ENCODE measurements at places on chromosomes 5 and 9.

- no peak for DNase-seq
Measured at GRCh38 chr9:134826336-134827285, 54.0 kb upstream of the FCN2 start.

GRCh38 chr5:124300815-124301621, 445.4 kb downstream of the ZNF608 start:
- no peak for DNase-seq

- DNase-seq, result no peak
Measured at GRCh38 chr5:22277006-22277405, 576.1 kb downstream of the CDH12 start.

DNA sequence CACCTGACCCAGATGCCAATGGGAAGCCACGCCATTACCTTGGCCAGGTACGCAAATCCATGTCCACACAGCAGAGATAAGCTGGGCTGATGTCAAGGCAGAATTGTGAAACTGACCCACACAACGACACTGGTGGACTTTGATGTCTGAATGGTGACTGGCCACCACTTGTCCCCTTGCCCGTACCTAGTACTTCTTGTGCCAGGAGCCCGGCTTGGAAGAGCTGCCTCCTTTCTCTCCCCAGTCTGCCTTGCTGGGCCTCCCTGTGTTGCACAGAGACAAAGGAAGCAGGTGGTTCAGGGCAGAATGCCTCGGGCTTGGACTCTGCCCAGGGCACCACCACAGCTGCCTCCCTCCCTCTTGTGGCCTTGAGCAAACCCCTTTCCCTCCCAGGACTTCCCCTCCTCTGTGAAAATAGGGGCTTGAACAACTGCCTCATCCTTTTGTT, 23.3 kb downstream of the PTGES2 start:
- no peak for DNase-seq

GRCh38 chr5:65588694-65589093, 25.6 kb downstream of the PPWD1 start:
- no peak for DNase-seq

DNA sequence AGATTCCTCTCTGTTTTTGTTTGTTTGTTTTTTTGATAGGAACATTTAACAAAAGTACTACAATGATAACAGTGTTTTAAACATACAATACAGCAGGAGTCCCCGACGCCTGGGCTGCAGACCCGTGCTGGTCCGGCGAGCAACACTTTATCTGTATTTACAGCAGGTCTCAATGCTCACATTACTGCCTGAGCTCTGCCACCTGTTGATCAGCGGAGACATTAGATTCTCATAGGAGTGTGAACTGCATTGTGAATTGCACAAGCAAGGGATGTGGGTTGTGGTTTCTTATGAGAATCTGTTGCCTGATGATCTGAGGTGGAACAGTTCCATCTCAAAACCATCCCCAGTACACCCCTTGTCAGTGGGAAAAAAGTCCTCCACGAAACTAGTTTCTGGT, 1068.5 kb upstream of the CDH10 start:
- no peak for DNase-seq

DNA sequence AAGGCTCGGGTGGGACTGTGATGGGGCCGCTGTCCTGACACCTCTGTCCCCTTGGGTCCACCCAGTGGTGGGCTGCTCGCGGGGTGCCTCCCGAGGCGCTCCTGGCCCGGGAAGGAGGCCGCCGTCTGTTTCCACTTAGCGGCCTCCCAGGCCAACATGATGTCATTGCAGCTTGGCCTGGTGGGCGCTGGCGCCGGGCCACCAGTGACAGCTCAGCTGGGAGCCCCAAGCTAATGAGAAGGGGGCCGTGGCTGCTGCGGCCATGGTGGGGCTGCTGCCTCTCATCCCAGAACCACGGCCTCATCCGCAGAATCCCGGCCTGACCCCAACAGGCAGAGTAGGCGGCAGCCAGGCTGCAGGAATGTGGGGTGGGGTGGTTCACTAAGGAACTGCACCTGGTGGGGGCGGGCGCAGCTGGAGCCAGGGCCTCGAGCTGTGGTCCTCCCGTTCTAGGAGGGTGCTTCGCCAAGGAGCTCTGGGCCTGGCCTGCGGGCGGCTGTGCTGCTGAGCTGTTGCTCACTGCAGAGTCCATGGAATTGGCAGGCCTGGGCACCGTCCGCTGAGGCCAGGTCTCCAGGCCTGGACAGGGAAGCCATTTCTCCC, 123.5 kb upstream of the COL5A1 start:
- no peak for DNase-seq

GRCh38 chr9:36831381-36832161, 202.5 kb downstream of the PAX5 start:
- DNase-seq, result no peak
